ENCODE measurements at places on chromosomes 1 and 21.
A peak's percentile ranks its signal among the peaks of the same experiment; 100 is the strongest.

- no peak for DNase-seq
Measured at GRCh38 chr1:29237129-29237821, 953 bp downstream of the PTPRU start.

- DNase-seq = no peak
Measured at GRCh38 chr21:34520764-34521508, 8.9 kb upstream of the KCNE1 start.

DNA sequence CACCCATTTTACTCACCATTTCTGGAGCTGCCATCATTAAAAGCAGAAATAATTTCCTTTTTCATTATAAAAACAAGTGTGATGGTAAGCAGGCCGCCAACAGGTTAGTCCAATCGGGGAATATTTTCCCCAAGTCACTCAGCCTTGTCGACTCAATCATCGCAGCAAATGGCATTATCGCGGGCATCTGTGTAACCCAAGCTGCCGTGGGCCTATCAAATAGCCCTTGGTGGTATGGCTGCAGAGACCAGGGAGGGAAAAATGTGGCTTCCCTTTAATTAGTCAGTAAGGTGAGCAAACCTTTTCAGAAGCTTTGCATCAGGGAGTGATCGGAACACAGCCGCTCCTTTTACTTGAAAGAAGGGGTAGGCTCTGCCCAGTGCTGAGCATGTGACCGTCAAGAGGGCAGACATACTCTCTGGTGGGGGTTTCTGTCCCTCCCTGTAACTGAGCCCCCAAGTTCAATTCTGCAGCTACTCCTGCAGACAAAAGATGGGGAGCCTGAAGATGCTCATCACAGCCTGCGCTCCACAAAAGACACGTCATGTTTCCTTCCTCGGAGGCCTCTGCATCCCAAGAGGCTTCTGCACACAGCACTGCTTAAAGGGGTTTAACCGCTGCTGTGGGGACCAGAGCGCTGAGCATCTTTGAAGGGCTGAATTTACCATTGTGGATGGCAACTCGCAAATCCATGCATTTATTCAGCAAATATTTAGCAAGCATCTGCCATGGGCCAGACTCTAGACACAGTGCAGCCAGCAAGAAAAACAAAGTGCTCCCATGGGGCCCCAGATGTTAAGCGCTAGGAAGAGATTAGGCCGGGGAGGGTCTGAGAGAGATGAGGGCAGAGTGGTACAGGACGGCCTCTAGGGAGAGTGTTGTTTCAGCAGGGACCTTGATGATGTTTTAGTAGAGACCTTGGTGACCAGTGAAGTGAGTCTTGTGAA lies 1.2 kb upstream of the TMPRSS3 start:
- no peak for DNase-seq

DNA sequence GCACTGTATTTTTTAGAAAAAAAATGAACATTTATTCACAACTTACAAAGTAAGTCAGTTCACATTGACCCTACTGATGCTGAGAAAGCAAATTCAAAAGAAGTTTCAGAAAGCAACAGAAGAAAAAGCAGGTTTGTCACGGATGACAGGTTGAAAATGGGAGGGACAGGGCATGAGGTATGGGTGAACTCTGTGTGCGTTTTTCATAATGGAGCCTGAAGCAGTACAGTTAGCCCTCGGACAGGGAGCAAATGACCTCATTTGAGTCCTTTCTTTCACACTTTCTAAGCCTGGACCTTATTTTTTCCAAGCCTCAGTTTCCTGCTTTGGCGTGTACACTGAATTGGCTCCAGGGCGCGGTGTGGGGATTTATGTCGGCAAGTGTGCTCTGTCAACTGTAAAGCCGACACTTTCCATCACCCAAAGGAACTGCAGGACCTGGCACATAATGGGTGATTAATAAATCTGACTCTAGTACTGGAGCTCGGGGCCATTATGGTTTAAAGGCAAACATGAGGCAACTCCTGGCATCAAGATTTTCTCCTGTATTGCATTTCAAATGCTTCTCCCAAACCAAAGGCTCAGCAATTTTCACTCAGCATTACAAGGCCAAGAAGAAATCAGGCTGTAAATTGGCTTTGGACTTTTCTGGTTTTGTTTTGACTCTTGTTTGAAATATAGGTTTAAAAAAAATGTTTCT lies 345.5 kb upstream of the DUSP10 start:
- DNase-seq = no peak

DNA sequence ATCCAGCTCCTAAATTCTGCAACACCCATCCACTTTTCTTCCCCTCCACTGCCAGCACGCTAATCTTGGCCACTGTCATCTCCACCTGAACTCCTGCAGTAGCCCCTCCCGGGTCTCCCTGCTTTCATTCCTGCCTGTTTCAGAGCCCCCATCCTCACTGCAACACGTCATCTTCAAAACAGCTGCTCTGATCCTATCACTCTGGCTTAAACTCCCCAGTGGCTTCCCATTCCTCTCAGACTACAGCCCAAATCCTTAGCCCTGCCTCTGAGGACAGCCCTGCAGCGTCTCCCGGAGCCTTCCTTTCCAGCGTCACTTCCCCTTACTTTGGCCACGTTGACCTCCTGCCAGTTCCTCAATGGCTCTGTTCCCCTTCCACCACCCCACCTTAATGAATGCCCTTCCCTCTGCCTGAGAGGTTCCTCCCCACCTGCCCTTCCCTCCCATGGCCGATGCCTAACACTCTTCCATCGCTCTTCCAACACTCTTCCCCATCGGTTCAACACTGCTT lies 22.9 kb upstream of the IFNAR2 start:
- DNase-seq = no peak

- no peak for DNase-seq
Measured at GRCh38 chr1:46528297-46528955, 23.0 kb downstream of the KNCN start.

GRCh38 chr1:93749487-93749886 lies 67.8 kb upstream of the BCAR3 start:
- no peak for DNase-seq

- no peak for DNase-seq
Measured at GRCh38 chr1:153540394-153541361, at the start of gene S100A5. S100A5 (minus strand) TSS chr1:153540934; CDS start chr1:153540191, 743 bp downstream.

- DNase-seq = no peak
Measured at GRCh38 chr1:48592330-48592729, 120.3 kb upstream of the SPATA6 start.

DNA sequence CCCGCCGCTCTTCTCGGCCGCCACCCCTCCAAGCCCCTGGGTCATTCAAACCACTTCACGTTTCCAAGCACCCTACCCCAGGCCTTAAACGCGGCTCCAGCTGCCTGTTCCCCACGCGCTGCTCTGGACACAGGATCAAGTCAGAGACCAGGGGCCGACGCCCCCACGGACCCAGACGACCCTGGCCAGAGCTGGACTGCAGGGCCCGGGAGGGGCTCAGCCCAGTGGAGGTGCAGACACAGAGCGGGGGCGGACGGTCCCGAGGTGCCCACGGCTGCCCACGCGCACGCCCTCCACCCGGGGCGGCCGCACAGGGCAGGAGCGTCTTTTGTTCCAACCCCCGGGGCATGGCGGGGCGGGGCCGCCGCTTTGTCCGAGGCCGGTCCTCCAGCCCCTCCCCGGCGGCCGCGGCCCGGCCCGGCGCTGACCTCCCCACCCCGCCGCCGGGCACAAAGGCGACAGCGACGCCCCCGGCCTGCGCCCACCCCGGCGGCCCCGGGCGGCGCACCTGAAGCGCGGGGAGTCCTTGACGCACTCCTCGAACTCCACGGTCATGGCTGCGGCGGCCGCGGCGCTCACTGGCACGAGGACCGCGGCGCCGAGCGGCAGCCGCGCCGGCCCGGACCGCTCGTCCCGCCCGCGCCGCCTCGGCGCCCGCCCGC lies 338 bp downstream of the ACAP3 start:
- no peak for DNase-seq

DNA sequence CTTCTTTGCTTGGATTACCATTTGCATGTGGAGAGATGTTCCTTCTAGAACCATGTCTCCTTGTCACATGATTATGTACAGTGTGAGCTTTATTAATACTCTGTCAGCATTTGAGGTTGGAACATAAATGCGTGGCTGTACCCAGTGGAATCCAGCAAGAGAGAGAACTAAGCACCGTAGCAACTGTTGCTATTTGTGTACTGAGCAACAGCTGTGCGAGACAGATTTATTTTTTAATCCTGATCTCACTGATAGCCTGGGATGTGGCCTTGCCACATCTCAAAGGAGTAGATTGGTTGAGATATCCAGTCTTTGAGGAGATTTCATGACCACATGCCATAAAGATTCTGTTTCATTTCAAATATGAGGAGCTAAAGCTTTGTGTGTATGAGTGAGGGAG lies 43.4 kb downstream of the KIF1B start:
- peak; percentile 16 for DNase-seq

- DNase-seq = no peak
Measured at GRCh38 chr1:153428791-153429190, 12.5 kb downstream of the S100A7A start.

GRCh38 chr1:230875370-230875769 lies 7.0 kb upstream of the C1orf198 start:
- no peak for DNase-seq

GRCh38 chr21:41678016-41678923 lies 88.6 kb downstream of the RIPK4 start:
- no peak for DNase-seq

DNA sequence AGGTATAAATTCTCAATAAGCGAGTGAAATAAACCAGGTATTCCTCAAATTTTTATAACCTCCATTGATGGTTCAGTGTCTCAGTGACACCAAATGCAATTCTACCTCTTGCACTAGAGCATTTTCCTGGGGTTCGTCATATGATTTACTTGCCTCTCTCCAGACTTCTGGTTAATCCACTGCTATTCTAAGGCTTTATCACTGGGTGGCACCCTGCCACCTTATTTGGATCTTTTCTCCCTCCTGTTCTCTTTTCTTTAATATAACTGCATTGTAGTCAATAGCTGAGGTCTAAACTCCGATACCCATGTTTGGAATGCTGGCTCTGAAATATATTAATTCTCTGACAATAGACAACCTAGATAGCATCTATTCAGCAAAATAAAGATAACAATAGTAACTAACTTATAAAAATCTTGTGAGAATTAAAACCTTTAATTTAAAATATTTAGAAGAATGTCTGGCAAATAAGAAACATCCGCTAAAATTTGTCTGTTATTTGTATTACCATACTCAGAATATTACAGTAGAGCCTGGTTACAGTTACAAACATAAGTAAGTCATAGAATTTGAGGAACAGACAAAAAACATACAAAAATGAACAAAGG lies 436.4 kb downstream of the PLA2G4A start:
- DNase-seq = no peak

DNA sequence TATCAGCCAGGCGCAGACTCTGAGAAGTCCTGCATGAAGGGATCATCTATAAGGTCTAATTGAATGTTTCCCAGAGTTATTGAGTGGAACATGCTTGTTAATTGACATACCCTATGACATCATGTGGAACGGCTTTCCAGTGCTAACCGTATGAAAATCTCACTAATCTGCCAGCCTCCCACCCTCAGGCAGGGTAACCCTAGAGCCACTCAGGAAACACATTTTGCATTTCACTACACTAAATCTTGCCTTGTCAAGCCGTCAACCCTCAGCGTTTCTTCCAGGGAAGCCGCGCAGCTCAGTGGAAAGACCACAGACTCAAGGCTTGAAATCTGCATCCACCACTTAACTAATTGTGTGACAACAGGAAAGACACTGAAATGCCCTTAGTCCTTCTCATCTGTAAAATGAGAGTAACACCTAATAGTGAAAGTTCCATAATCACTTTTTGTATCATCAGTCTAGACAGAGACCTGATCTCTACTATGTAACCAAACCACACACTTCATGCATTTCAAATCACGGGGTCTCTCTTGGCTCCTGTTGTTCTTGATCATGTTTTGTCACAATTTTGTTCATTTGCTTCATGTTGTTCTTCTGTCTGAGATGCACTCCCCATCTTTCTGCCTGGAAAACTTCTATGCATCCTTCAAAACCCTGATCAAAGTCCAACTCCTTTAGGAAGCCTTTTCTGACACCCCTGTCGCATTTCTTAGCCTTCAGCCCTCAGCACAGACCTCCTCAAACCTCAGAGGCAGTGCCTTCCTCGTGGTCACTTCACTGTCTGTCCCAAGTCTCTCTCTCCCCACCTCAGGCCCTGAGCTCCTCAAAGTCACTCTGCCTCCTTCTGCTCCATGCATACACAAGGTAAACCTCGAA lies 246.5 kb downstream of the TOMM20 start:
- no peak for DNase-seq

DNA sequence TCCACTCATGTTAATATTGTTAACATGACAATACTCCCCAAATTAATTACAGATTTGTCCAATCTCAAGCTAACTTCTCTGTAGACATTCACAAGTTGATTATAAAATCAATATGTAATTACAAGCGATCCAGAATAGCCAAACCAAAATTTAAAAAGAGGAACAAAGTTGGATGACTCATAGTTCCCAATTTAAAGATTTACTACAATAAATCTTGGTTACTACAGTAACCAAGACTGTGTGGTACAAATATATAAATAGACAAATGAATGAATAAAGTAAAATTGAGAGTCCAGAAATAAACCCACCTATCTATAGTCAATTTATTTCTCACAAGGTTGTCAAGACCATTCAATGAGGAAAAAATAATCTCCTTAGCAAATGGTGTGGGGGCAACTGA lies 7.1 kb upstream of the KRTAP10-4 start:
- DNase-seq = no peak

DNA sequence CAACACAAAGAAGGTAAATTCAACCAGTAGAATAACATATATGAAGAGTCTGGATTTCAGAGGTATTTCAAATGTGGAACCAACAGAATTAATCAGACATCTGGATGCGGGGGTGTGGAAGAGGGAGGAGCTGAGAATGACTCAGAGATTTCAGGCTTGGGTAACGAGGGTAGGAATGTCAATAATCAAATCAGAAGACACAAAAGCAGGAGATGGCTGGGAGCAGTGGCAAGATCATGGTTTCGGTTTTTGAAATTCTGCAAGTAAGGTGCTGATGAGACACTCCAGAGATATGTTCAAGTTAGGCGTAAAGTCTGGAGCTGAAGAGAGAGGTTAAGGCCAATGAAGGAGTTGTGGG lies 64.0 kb downstream of the PLPPR5 start:
- no peak for DNase-seq

GRCh38 chr1:203649999-203650836 lies 23.6 kb downstream of the ATP2B4 start:
- DNase-seq = no peak

GRCh38 chr21:17730782-17731181 lies 88.4 kb downstream of the C21orf91 start:
- no peak for DNase-seq

DNA sequence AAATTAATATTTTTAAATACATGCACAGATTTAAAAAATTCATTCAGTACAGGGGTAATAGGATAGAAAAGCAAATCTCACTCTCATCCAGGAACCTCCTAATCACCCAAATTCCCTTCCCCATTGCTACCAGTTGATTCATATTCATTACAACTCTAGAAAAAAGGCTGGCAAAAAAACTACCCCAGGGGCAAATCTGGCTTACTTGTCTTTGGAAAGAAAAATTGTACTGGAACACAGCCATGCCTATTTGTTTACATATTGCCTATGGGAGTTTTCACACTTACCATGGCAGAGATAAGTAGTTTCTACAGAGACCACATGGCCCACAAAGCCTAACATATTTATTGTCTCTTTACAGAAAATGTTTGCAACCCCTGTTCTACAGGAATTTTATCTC lies 8.9 kb upstream of the RBM34 start:
- no peak for DNase-seq

Measured in glomerular endothelial cell (primary cell).